ENCODE measurements at places on chromosomes 13 and 19.

DNA sequence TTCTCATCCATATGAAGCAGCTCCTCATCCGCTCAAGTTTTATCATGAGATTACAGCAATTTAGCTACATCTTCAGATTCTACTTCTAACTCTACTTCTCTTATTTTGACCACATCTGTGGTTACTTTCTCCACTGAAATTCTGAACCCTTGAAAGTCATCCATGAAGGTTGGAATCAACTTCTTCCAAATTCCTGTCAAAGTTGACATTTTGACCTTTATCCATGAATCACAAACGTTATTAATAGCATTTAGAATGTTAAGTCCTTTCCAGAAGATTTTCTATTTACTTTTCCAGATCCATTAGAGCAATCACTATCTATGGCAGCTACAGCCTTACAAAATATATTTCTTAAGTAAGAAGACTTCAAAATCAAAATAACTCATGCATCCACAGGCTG lies 421.7 kb upstream of the GPC6 start:
- no peak for DNase-seq

DNA sequence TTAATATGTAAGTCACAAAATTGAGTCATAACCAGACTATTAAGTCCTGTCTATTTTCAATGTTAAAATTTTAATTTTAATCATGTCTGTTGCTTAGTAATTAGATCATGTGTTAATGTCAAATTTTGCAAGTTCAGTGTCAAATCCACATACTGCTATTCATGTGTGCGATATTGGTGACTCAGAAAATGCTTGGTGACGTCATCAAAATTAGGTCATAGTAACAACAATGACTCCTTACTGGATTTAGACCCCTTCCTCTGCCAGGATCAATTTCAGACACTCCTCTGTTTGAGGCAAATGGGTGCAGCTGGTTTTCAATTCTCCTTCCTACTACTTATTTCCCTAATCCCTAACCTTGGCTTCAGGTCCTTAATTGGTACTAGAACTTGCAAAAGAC lies 1394.3 kb upstream of the SLC10A2 start:
- no peak for DNase-seq

GRCh38 chr19:17107546-17108452 lies 32.2 kb downstream of the MYO9B start:
- no peak for DNase-seq

DNA sequence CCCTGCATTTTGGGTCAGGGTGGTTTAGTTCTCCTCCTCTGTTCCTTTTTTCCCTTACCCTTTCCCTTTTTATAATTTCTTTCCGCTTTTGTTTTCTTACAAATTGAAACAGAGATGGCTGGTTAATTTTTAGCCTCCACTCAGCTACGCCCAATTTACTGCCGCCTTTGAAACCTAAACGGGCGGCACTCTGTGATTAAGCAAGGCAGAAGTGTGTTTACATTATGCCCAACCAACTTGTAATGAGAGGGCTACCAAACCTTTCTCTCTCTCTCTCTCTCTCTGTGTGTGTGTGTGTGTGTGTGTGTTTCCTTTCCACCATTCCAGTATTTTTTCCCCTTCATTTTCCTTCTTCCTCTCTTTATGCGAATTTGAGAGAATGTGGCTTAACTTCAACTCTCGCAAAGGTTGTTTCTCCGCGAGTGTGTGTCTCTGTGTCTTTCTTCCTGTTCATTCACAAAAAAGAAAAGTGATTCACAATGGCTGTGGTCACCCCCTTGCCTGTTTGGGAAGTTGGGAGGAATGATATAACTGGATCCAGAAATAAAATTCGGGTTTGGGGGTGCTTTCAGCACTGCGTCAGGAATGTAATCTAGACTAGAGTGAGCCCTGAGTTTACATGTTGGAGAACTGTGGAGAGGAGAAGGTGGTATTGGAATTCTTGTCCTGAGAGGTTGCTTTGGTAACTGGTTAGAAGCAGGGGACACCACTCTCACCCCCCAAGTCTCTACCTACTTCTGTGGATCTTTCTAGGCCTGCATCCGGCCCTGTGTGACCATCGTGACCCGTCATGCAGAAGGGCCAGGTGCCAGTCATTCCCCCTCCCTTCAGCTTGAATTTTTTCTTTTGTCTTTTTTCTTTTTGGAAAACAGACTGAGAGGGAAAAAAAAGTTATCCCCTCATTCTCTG lies 31.4 kb downstream of the NFIX start:
- DNase-seq = no peak

DNA sequence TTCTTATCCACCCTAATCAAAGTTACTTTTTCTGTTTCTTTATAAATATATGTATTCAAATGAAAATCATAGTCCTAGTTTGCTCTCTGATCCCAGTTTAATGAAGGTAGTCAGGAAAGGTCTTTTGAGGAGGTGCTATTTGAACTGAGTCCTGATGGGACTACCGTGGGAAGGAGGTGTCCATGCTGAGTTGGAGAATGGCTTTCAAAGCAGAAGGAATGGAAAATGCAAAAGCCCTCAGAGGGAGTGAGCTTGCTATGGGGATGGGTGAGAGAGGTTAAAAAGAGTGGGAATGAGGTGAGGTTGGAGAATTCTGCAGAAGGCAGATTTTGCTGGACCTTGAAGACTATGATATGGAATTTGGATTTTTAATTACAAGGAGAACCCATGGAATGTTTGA lies 193.6 kb downstream of the GPC6 start:
- DNase-seq = no peak

DNA sequence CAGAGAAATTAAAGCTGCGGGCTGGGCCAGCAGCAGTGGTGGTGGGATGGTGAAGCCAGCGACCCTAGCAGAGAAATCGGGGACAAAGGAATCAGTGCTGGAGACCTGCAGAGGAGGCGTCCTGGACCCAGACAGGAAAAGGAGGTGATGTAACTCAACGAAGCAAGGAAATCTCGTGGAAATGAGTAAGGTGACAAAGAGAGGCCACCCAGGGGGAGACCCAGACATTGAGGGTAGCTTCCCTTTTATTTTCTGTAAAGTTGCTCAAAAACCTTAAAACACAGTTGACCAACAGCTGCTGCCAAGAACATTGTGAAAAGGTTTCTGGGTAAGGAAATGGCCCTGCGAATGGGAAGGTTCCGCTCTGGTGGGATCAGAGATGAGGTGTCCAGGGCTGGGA lies 13.3 kb upstream of the RETN start:
- no peak for DNase-seq

DNA sequence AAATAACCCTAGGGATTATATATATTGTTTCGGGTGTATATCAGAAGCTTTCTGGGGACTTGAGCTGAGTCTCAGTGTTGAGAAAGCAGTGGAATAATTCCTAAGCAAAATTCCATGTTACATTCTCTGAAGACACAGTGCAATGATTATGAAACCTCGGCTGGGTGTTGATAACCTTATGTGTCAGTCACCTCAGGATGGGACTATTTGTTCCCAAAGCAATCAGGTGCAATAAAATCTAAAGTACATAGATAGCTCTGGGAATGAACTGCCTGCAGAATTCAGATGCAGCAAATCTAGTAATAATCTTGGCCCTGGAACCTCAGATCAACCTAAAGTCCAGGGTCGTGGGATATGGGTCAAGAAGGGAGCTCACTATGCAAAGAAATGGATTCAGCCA lies 53.0 kb downstream of the EDNRB start:
- DNase-seq = no peak

- no peak for DNase-seq
Observed at GRCh38 chr19:16003391-16003790, 54.6 kb downstream of the OR10H4 start.

DNA sequence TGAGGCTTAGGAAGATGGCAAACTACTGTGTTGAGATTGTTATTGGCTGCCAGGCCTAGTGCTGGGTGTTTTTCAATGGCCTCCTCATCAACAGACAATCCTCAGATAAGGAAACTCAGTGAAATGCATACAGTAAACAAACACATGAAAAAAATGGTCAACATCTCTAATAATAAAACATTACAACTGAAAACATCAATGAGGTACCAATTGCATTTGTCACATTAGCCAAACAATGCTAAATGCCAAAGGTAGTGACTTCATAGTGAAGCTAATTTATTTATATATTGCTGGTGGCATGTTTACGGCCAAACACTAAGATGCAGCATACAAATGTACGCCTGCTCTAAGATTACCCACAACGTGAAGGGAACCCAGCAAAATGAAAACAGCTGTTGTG lies 224.0 kb upstream of the UBL3 start:
- no peak for DNase-seq

DNA sequence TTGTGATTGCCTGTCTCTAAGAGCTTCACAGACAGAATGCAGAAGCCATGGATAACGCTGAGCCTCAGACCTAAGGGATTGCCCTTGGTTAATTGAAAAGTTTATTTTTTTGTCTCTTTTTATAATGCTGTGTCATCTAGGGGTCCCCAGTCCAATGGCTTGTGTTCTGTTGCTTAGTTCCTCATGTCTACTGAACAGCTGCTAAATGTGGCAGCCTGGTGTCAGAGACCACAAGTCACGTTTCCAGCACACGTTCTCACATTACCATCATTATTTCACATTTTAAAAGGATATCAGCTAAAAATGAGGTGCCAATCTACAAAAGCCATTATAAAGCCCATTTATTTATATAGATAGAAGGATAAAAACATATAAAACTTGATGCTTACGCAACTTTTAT lies 1362.0 kb downstream of the PCDH9 start:
- DNase-seq = no peak

- DNase-seq = no peak
Observed at GRCh38 chr19:49744946-49745381, 18.1 kb downstream of the TSKS start.
